ENCODE measurements at places on chromosomes 4 and X.

- peak; percentile 56 for DNase-seq
Observed at GRCh38 chrX:53288189-53288588, 6.8 kb upstream of the IQSEC2 start.

DNA sequence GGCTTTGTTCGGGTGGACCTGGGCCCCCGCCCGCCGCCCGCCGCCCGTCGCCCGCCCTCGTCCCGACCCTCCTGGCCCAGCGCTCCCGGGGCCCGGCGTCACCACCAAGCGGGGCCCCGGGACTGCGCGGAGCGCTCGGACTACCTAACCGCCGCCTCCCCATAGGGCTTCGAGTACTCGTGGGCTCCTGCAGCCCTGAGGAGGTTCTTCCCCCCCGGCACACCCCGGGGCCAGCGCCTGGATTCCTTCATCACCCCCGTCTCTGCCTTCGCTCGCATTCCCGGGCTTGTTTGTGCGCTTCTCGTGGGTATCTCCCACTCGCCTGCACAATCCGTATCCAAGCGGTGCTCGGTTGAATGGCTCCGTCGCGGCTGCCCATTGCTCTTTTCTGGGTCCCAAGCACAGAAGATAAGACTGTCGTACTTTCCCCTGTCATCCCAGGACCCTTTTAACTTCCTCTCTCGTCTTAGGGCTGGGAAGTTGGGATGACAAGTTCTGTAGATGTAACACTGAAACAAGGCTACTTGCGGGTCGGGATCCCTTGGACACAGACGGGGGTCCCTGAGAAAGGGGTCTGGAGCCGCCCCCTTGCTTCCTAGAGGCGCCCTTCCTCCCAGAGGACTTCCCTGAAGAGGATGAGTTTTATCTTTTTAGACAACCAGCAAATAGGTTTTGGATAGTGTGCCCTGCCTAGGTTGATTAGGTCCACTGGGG is 565 bp downstream of the MOB1B start:
- no peak for DNase-seq

DNA sequence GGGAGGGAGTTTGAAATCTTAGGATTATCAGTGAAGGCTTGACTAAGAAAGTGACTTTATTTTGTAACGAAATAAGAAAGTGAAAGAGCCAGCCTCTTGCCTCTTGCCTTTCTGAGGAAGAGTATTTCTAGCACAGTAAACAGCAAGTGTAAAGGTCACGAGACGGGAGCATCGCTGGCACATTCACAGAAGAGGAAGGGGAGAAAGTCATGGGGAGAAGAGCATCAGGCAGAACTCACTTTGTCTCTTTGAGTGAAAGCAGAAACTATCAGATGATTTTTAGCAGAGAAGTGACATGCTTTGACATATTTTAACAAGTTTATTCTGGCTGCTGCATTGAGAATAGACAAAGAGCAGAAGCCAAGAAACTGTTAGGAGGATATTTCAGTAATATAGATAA is 313.8 kb downstream of the CAMK2D start:
- no peak for DNase-seq

- no peak for DNase-seq
Observed at GRCh38 chrX:108257556-108257955, 166.0 kb downstream of the ATG4A start.

GRCh38 chrX:18894156-18894555 is 89.8 kb downstream of the PHKA2 start:
- peak; percentile 34 for DNase-seq

- DNase-seq: no peak
Observed at GRCh38 chr4:33340168-33340567, 2620.0 kb downstream of the PCDH7 start.

- DNase-seq: no peak
Observed at GRCh38 chrX:63744850-63745394, 40.1 kb downstream of the ARHGEF9 start.

- DNase-seq: no peak
Observed at GRCh38 chr4:74433541-74434172, 11.3 kb upstream of the AREG start.

DNA sequence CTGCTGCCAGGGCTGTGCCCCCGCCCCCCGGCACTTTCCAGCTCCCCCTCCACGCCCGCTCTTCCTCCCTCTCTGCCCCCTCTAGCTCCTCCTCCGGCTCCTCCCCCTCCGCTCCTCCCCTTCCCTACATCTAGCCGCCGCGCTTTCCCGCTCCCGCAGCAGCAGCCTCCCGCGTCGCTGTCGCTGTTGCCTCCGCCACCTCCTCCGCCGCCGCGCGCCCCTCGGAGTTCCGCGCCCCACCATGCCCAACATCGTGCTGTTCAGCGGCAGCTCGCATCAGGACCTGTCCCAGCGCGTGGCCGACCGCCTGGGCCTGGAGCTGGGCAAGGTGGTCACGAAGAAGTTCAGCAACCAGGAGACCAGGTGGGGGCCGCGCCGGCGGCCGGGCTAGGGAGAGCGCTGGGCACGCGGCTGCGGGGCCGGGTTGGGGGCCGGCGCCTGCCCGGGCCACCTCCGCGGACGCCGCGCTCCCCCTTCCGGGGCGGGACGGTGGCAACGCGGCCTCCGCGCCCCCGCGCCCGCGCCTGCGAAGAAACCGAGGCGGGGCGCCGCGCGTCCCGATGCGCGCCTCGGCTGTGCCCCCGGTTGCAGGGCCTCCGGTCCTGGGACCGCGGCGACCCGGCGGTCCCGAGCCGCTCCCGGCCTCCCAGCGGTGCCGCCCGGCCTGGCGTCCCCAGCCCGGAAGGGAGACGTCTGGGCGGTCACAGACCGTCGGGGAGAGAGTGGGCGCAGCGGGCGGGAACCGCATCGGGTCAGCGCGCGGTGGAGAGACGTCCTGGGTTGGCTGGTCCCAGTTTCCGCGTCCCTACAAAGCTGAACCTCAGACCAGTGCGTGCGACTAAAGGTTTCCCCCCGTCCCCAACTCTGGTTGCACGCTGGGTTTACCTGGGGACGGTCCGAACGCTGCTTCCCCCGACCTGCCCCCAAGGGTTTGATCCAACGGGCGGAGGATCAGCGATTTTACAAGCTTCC is at the start of gene PRPS2:
Gene PRPS2 (plus strand): TSS at position 156 of the 972 bp plus-strand sequence. CDS start 86 bp downstream, at position 242.
- DNase-seq: peak; percentile 59
